ENCODE measurements at places on chromosomes 16 and 17. TPM values are rescaled to one million over a fixed set of nuclear protein-coding genes. Genes with fewer than 3 reads are reported as not detected.

DNA sequence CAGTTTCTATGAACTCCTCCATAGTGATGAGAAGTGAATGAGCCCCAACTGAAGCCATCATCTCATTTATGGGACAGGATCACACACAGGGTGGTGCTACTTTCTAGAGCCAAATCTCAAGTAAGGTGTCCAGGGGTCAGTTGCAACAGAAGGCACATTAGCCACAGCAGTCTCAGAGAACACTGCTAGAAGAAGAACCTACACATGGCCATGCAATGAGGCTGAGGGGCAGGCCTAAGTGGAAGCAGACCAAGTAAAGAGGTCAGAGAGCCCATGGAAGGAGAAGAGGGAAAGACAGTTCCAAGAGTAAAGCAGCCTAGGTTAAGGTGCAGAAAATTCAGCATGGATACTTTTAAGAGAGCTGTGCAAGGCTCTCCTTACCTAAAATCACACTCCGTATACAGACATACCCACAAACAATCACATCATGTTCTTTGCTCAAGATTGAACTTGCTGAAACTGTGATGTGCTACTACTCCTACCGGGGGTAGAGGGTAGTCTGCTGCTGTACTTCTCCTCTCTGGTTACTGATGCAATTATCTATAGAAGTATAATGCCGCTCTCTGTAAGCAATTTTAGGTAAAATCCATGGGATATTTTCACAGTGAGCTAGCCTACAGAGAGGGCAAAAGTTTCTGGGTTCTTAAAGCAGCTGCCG, 1.7 kb downstream of the ABCA8 start:
- DNase-seq = no peak

GRCh38 chr17:27579304-27579703, 51.7 kb upstream of the LGALS9 start:
- no peak for DNase-seq

GRCh38 chr16:85522842-85523601, 90.1 kb upstream of the GSE1 start:
- DNase-seq = peak; percentile 64

DNA sequence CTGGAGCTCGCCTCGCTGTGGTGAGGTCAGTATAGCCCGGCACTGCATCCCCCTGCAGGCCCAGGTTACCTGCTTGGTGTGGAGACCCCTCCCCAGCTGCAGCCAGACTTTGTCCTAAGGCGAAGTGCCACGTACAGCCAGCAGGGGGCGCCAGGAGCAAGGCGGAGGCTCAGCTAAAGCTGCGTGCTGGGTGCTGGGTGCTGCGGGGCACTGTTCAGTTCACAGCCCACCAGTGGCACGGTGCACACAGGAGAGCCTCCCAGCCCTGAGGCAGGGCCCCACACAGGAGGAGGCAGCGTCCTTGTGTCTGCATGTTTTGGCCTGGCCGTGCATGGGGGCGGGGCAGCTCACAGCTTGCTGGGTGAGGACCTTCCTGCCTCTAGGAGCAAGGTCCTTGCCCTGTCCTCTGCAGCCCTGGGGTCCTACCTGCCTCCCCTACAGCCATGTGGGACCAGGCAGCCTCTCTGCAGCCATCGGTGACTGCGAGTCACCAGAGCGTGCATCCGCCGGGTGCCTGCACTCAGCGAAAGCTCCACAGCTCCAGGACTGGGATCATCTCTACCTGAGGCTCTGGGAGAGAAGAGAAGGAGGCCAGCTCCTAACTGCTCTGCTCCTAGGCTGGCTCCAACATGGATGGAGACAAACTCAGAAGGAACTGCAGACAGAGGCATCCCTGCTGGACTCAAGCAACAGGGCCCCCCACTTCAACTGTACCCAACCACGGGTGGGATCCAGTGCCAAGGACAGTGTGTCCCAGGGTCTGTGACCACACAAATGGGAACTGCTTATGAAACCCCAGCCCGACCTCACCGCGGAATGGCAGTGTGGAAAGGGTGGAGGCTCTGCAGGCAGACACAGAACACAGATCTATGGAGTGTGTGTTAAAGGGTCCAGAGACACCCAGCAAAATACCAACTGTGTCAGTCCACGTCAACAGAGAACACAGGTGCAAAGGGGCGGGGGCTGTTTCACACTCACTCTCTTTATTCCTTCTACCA, 19.0 kb downstream of the SLC7A5 start:
- DNase-seq = peak; percentile 58

- DNase-seq = no peak
These were observed 72.0 kb downstream of the MSI2 start for GRCh38 chr17:57328109-57328882.

- no peak for DNase-seq
These were observed 69.2 kb upstream of the ALOX12 start for GRCh38 chr17:6926667-6927066.

GRCh38 chr16:30992931-30993816, 8.2 kb downstream of the HSD3B7 start:
- no peak for DNase-seq

DNA sequence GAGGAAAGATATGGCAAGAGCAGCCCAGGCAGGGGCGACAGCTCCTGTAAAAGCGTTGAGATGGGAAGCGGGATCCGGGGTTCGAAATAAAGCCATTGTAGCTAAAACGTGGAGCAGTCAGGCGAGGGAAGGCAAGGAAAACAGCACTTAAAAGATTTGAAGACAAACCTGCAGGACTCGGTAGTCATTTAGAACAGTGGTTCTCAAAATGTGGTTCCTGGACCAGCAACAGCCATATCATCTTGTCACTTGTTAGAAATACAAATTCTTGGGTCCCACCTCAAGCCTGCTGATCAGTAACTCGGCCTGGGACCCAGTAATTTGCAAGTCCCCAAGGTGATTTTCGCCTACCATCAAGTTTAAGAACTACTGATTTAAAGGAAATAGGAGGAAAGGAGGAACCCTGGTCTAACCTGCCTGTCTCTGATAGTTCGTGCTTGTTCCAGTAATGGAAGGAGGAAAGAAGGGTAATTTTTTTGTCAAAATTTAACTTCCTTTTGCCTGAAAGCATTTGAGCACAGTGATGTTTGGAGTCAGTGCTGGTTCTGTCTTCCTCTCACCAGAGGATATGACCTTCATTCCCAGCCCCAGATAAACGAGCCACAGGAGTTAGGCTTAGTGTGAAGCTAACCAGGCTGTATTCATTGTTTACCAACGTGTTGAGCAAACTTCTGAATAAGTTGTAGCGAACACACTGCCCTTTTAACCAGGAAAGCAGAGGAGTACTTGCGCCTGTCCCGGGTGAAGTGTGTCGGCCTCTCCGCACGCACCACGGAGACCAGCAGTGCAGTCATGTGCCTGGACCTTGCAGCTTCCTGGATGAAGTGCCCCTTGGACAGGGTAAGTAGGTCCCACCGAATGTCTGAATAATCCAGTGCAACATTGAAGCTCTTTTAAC, 1.1 kb downstream of the ORC6 start:
- no peak for DNase-seq

GRCh38 chr17:53635444-53635843, 187.3 kb upstream of the KIF2B start:
- no peak for DNase-seq

- DNase-seq = no peak
These were observed 60.8 kb downstream of the WIPI1 start for GRCh38 chr17:68396226-68397107.

GRCh38 chr16:5415123-5415522, 317.5 kb upstream of the EEF2KMT start:
- no peak for DNase-seq

PIMREG gene
- total RNA-seq = 0.33 TPM

GRB7 gene
- 4.7 TPM for total RNA-seq

KRTAP4-3 gene
- total RNA-seq = not detected

TM4SF5 gene
- total RNA-seq = not detected

ZP2 gene
- not detected for total RNA-seq
